Heart left ventricle (tissue), 16 donors: ENCODE measurements at places on chromosomes 7 and 10. TPM values are rescaled to one million over a fixed set of nuclear protein-coding genes. Genes with fewer than 3 reads are reported as not detected.

IFIT1B gene
- total RNA-seq = not detected

- DNase-seq = no peak
- no peaks in the 10 kb centered on the region for H3K36me3 ChIP-seq
- no peaks in the 10 kb centered on the region for H3K27me3 ChIP-seq
- no peak overlapping the region for H3K27ac ChIP-seq
These were observed 123.3 kb upstream of the FZD1 start for GRCh38 chr7:91140982-91141381.

GRCh38 chr10:2038036-2038435 is 300.7 kb upstream of the ADARB2 start:
- H3K4me3 ChIP-seq = no peak overlapping the region
- no peaks in the 10 kb centered on the region for H3K27me3 ChIP-seq
- no peaks in the 10 kb centered on the region for H3K4me1 ChIP-seq
- no peak overlapping the region for H3K27ac ChIP-seq

GRCh38 chr10:5510281-5511072 is 11.1 kb upstream of the CALML5 start:
- H3K27me3 ChIP-seq = no peaks in the 10 kb centered on the region
- H3K36me3 ChIP-seq = no peaks in the 10 kb centered on the region
- DNase-seq = no peak
- H3K4me1 ChIP-seq = no peaks in the 10 kb centered on the region
- H3K27ac ChIP-seq = no peak overlapping the region
- H3K4me3 ChIP-seq = no peak overlapping the region
